COR-L47 (cell line): ENCODE measurements at places on chromosomes 12 and 14.

- no peak for DNase-seq
These were observed 308.7 kb downstream of the RPAP3 start for GRCh38 chr12:47396902-47397663.

- no peak for DNase-seq
These were observed 693.3 kb downstream of the MED13L start for GRCh38 chr12:115584156-115584555.

DNA sequence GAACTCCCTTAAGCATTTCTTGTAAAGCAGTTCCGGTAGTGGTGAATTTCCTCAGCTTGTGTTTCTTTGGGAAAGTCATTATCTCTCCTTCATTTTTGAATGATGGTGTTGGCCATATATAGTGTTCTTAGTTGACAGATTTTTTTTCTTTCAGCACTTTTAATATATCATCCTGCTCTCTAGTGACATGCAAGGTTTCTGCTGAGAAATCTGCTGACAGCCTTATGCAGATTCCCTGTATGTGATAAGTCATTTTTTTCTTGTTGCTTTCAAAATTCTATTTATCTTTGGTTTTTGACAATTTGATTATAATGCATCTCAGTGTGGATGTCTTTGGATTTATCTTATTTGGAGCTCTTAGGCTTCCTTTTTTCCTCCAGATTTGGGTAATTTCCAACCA is 135.7 kb downstream of the PTPRO start:
- DNase-seq: no peak

DNA sequence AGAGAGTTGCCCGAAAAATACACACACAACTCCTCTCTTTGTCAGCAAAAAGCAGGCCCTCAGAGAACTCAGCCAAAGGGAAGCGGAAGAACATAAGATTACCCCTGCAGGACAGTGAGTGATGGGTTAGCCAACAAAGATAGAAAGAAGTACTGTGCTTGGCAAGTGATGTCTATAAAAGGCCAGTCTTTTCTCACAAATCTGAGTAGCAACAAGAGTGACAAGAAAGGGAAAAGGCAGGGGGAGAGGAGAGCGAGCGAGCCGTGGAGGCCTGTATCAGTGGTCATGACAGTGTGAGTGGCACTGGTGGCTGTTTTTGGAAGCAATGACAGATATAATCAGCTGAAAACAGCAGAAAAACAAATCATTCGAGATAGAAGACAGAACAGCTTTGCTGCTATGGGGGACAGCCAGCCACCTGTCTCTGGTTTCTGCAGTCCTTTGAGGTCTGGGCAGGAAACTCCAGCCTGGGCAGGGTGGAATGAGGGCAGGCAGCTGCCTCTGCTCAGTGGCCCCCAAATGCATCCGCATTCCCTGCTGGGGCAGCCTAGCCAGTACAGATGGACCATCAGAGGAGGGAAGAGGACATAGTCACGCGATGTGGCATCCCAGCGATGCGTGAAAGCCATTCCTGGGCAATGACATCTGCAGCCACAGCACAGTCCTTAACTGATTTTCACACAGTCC is 74.7 kb downstream of the TRIM9 start:
- no peak for DNase-seq

GRCh38 chr14:101071493-101071906 is 168.0 kb upstream of the RTL1 start:
- DNase-seq: no peak

DNA sequence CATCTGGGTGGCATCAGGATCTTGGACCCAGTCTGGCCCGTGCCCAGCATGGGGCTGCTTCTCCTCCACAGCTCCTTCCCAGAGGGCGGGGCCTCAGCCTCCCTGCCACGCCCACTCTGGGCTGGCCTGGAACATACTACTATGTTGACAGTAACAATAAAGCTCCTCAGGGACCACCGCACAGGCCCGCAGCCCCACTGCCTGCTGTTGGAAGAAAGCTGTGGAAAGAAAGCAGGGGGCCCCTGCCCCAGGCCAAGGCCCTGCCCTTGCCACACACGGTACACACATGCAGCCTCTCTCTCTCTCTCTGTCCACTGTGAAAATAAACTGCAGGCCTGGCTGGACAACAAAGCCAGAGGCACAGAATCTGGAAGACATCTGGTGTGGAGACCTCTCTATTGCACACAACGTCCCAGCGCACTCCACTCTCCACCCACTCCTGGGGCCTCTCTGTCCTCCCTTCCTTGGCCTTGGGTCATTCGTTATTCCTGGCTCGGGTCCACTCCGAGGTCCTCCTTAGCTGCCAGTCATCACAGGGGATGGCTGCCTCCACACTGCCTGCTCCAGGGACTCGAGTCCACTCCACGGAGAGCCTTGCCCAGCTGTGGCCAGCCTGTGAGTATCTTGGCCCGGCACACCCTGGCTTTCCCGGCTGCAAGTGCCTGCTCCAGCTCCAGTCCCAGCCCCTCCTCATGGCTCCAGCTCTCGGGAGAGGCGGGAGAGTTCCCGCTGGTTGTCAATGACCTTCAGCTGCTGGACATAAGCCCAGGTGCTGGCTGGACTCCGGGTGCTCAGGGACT is 11.8 kb upstream of the ENDOU start:
- no peak for DNase-seq

- no peak for DNase-seq
These were observed 120.2 kb upstream of the RFLNA start for GRCh38 chr12:124174451-124175348.

- DNase-seq: no peak
These were observed 25.9 kb upstream of the SRP54 start for GRCh38 chr14:34956931-34957330.

- no peak for DNase-seq
These were observed 14.6 kb downstream of the SIVA1 start for GRCh38 chr14:104767634-104767918.

- no peak for DNase-seq
These were observed 51.4 kb downstream of the VCPKMT start for GRCh38 chr14:50064993-50065392.

GRCh38 chr14:35248476-35248788 is 43.8 kb upstream of the PSMA6 start:
- DNase-seq: no peak

DNA sequence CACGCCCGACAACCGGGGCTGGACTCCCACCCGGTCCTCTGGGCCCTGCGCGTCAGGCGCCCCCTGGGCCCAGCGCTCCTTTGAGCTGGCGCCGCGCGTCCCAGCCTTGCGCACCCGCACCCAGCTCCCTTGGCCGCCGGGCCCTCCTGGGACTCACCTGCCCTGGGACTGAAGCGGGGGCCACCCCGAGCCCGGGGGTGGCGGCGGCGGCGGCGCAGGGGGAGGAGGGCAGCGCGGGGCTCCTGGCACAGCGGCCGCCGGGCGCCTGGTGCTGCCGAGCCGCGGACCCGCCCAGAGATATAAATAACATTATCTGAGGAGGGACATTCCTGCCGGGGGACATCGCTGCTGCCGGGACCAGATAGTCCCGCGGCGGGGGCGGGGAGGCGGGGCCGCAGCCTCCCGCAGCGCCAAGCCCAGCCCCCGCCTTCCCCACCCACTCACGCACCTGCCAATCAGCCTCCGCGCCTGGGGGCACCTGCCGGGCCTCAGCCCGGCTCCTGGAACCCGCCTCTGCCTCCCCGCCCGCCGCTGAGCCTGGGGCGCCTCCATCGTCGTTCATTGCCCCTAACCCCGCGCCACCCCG is at the start of gene SPTB:
TSS of gene SPTB (minus strand) at position 273 of the 586 bp plus-strand sequence. CDS start 56,813 bp downstream, outside the sequence.
- peak; percentile 72 for DNase-seq

DNA sequence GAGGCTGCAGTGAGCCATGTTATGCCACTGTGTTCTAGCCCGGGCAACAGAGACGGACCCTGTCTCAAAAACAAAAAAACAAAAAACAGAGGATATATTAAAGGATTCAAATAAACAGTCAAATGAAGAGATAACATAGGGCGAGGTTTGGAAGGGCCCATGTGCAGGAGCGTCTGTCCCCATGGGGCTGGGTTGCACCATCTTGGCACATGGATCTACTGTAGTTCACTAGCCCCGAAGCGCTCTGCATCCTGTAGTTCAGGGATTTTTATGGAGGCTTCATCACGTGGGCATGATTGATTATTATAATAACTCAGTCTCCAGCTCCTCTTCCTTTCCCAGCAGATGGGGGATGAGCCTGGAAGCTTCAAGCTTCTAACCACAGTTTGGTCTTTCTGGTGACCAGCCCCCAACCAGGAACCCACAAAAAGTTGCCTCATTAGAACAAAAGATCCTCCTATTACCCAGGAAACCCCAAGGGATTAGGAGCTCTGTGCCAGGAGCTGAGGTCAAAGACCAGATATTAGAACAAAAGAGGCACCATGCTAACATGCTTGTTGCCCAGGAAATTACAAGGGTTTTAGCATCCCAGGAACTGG is 59.9 kb downstream of the HCAR2 start:
- no peak for DNase-seq

DNA sequence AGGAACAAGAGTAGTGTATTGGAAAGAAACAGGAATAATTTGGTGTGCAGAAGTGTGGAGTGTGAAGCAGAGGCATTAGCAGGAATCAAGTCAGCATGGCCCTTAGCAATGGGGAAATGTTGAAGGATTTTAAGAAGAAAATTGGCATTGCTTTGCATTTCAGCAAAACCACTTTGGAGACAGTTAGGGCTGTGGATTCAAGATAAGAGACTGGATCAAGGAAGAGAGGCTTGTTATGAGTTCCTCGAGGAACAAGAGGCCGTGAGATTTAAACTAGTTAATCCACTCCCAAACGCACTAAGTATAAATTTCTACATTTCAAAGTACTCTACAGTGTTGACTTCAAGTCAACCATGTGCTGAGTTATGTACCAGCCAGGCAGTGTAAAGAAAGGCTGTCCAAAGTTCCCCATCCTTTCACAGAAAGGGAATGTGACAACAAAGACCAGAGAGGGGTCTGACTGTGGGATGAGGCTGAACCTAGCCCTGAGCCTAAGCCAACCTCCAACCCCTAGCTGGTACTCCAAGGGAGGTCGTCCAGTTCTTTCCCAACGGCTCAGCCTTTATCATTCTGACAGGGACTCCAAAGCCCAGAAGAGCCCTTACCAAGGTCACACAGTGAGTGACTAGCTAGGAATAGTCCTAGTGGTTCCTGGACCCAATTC is 91.2 kb upstream of the BMP4 start:
- no peak for DNase-seq

DNA sequence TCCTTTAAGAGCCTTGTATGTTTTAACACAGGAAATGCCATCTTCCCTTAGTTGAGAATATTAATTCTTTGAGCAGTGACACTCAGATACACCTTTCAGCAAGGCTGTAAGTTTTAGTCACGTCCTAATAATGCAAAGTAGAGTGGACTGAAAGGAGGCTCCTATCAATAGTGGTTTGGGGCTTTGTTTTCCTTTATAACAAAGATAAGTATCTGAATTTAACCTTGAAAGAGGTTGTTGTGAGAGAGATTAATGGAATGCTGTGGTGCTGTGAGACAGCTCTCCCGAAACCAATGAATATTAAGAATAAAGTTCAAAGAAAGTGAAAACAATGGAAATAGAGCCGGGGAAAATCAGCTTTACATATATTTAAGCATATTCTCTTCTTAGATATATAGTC is 259.6 kb downstream of the ERC1 start:
- no peak for DNase-seq

DNA sequence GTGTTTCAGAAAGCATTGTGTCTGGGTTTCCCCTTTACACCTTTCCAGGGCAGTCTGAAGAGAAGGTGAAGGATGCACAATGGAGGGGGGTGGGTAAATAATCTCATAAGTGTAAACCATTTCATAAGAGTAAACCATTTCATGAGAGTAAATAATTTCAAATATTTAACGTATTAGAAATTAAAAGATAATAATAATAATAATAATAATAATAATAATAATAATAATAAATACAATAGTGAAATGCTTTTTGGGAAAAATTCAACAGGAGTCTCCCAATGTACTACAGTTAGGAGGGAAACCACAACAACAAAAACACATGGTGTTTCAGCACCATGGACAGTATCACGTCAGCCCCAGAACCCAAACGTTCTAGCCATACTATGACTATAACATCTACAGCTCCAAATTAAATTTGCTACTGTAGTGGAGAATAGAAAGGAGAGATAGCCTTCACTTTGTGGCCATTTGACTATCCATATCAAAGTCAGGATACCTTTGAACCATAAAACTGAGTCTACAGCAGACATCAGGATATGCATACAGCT is 691.8 kb downstream of the BCL11B start:
- no peak for DNase-seq

GRCh38 chr14:75440733-75441477 is 13.1 kb downstream of the JDP2 start:
- DNase-seq: no peak

GRCh38 chr14:21227981-21228380 is 41.3 kb downstream of the HNRNPC start:
- no peak for DNase-seq

DNA sequence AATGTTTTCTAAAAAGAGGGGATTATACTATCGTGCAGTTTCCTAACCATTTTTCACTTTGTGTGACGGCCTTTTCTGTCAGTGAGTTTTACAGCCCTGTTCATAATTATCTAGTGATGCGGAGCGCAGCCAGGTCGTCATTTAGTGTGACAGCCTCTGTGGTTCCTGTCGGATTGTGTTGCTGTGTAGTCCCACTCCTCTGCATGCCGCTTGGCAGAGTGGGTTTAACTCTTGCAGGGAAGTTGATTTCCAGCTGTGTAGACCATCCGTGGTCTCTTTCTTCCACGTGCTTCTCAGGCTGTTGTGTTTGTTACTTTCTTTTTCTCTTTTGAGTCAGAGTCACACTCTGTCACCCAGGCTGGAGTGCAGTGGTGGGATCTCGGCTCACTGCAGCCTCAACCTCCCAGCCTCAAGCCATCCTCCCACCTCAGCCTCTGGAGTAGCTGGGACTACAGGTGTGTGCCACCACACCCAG is 8.6 kb downstream of the RAN start:
- DNase-seq: no peak

DNA sequence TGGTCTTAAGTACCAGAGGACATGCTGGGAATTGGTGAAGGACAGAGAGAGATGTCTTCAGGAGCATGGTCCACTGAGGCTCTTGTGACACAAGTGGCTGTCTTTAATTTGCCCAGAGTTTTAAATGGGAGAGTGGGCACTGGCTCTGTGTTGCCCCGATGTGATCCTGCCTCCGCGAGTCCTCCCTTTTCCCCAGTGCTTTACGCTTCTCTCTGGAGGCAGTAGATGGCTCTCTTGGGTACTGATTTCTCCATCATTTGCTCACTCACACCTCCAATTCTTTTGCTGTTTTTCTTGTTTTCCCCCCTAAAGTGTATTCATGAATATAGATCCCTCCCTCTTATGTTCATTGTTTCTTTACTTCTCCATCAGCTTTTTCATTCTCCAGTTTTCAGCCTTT is 74.3 kb downstream of the EMP1 start:
- DNase-seq: no peak

- DNase-seq: no peak
These were observed 679.5 kb downstream of the C12orf50 start for GRCh38 chr12:87349681-87350080.

GRCh38 chr12:2345902-2346301 is 293.1 kb downstream of the CACNA1C start:
- DNase-seq: no peak
